Parietal lobe (tissue), 2 donors: ENCODE measurements at places on chromosomes 2 and 18. TPM values are rescaled to one million over a fixed set of nuclear protein-coding genes. Genes with fewer than 3 reads are reported as not detected.

Gene DES
- not detected for total RNA-seq

Gene CD302
- 1.9 TPM for total RNA-seq

Gene DNAJC5G
- total RNA-seq, result not detected

Gene CD226
- 1.3 TPM for total RNA-seq
